Brain microvascular endothelial cell (primary cell): ENCODE measurements at places on chromosomes 6 and 20.

GRCh38 chr6:40285996-40286395 is 301.2 kb downstream of the LRFN2 start:
- DNase-seq = no peak

- no peak for DNase-seq
Measured at GRCh38 chr20:36645998-36646397, at the start of gene SLA2. SLA2 (minus strand) TSS chr20:36646196; CDS start chr20:36641335, 4,861 bp downstream.

GRCh38 chr20:62208795-62209755 is 11.0 kb downstream of the HRH3 start:
- no peak for DNase-seq

GRCh38 chr6:7060769-7061516 is 46.8 kb upstream of the RREB1 start:
- DNase-seq = no peak

DNA sequence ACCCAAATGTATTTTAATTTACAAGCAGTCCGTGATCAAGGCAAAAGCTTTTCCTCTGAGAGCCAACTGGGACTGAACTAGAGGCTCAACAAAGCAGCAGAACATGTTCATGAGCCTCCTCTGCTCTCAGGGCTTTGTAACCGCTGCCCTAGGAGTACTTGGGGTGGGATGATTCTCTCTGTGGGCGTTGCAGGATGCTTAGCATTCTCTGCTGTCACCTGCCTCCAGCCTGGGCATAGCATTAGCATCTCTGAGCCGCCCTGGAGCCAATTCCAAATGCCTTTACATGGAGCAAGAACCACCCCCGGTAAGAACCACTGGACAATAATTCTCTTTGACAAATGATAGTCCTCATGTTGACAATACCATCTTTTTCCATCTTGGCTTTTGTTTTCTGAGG is 237.6 kb upstream of the CDH4 start:
- no peak for DNase-seq

DNA sequence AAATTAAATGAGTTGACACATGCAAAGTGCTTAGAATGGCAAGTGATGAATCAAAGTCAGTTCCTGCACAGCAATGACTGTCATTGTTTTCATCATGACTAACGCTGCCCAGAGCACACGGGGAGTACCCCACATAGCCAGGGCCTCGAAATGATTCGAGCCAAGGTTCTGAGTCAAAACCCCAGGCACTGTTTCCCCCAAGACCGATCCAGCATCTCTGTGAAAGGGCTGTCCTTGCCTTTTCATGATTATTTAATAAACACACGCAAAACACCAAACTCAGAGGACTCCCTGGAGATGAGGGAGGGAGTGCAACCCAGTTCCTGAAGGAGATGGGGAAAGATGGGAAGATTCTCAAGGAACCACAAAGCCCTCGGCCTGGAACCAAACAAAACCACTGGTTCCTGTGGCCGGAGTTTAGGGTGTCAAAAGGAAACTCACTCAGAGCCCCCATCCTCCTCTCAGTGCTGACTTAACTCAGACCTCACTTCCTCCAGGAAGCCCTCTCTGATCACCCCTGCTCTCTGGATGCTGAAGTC is 3.8 kb downstream of the PREX1 start:
- peak; percentile 76 for DNase-seq

GRCh38 chr20:1215386-1216170 is 10.3 kb upstream of the RAD21L1 start:
- DNase-seq = no peak

DNA sequence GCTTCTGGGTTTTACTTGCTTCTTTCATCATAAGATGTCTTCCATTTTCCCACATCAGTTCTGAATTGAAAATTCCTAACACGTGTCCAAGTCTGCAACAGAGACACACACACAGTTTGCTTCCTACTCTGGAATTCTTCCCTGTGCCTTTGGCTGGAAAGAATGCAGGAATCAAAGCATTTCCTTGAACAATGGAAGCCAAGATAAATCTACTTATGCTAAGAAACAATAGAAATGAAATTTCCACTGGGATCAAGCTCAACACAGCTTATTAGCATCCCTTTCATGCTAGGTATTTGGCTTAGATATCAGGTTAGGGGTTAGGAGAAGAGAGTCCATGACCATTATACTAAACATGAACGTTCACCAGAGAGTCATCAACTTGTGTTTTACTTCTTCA is 101.1 kb upstream of the SCAF8 start:
- DNase-seq = no peak

- peak; percentile 61 for DNase-seq
Measured at GRCh38 chr6:134111062-134111677, 58.7 kb upstream of the SLC2A12 start.

DNA sequence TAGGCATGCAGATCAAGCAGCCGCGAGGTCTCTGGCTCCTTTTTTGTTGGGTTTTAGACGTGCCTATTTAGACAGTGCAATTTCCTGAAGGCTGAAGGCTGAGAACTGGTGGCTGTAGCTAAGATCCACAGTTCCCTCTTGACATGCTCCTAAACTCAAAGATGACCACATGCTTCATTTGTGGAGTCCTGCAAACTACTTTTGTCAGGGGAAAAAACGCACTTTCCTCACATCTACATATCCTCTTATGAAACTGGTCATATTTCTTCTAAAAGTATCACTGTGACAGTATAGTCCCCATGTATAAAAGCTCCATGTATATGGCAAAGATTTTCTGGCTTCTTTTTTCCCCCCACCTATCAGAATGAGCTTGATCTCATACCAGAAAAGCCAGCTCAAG is 30.7 kb downstream of the LYRM4 start:
- DNase-seq = no peak

DNA sequence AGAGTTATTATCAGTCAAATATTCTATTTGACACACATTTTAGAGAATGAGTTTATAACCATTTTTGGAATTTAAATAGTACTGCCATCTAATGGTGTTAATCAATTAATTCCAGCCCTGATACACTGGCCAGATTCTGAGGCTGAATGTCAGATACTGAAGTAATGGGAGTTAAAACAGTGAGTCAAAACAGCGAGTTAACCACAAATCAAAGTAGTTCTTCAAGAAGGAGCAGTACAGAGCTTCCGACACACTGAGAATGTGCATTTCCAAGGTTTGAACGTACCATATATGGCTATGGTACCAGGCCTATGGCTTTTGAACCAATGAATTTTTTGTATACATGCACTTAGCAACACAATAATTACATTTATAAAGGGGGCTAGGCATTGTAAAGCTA is 11.3 kb upstream of the CEP43 start:
- no peak for DNase-seq

DNA sequence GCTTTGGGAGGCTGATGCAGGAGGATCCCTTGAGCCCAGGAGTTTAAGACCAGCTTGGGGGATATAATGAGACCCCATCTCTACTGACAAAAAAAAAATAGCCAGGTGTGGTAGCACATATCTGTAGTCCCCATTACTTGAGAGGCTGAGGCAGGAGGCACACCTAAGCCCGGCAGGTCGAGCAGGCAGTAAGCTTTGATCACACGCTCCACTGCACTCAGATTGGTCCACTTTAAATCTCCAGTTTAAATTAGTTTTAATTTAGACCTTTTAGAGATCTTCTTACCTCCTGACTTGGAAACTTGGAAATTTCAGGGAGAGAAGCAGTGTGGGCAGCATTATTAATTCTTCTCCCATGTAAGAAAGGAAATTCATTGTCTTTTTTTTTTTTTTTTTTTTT is 16.8 kb upstream of the PLCB4 start:
- no peak for DNase-seq

- DNase-seq = no peak
Measured at GRCh38 chr20:53104884-53105283, 132.7 kb downstream of the TSHZ2 start.

DNA sequence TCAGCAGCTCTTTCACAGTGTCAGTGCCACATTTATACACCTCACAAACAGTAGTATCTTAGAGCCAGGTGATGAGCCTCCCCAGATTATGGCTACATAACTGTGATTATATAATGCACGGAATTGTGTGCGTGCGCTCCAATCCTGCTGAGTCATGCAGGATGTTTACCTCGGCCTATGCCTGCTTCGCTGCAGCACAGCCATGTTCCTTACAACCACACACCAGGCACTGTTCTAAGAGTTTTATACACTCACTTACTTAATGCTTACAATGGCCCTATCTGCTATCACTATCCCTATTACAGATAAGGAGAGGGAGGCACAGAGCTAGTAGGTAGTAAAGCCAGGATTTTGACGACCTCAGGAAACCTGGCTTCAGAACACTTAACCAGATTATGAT is 7.3 kb downstream of the ZKSCAN3 start:
- DNase-seq = peak; percentile 35

DNA sequence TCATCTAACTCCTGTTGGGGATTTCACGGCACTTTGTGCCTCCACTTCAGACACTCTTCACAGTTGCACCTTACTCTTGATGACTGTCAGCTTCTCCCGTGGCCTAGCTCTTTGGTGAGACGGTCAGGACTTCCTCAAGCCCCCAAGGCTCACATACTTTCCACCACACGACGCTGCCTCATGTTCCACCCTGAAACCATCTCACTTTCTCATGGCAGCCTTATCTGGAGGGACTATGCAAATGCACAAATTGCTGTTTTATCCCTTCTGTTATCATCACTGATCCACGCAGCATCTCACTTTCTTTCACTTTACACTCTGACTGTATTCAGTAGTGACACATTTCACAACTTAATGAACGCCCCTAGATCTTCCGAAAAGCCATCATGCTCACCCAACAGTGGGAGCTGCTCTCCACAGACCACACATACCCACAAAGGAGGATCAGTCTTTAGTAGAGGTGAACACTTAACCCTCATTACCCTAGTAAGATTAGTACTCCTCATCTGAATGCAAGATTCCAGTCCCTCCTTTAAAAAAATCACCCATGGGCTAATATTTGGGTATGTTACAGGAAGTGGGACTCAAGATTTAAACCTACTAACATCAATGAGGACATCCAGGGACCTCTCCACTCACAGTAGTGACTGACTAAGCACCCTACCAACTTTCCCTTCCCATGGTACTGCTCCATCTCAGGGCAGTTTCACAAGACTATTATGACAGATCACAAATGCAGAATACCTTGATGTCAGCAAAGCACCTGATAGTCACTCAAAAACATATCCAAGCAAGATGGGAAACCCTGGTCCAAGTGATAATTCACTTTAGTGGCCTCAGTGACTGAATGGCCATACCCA is 35.4 kb downstream of the FYN start:
- DNase-seq = no peak

- no peak for DNase-seq
Measured at GRCh38 chr6:128097009-128097408, 196.2 kb upstream of the THEMIS start.
